ENCODE measurements at places on chromosomes 1 and 21. TPM values are rescaled to one million over a fixed set of nuclear protein-coding genes. Genes with fewer than 3 reads are reported as not detected.

The CENPF gene
- 0.94 TPM for polyA plus RNA-seq

The NT5C1A gene
- polyA plus RNA-seq = not detected

The PWP2 gene
- polyA plus RNA-seq = 7.7 TPM

The BLACAT1 gene
- not detected for polyA plus RNA-seq

The EFHD2 gene
- 90.0 TPM for polyA plus RNA-seq

The SLAMF6 gene
- polyA plus RNA-seq = 50.5 TPM

The UTS2 gene
- polyA plus RNA-seq = not detected

- DNase-seq = no peak
Measured at GRCh38 chr1:210573141-210573540, 244.4 kb downstream of the HHAT start.

DNA sequence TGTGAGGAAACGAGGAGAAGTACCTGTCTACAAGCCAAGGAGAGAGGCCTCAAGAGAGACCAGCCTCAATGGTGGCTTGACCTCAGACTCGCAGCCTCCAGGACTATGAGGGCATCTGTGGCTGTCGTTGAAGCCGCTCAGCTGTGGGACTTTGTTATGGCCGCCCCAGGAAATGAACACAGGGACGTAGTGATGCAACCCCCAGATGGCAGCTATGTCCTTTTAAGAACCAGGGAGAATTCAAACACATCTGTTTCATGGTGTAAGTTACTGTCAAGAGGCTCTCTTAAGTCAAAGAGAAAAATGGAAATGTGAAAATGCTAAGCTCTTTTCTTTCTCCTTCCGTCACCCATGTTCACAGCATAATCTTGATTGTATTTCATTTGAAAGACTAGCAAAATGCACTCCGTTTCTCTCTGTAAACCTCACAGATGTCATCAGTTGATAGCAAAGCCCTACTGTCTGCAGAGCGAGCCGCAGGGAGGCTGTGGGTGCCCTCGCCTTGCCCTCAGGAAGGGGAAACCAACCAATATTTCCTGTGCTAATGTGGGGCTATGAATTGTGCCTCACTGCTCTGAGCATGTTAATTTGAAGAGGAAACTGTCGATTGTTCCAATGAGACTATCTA, 21.3 kb downstream of the UBASH3A start:
- peak; percentile 56 for DNase-seq

DNA sequence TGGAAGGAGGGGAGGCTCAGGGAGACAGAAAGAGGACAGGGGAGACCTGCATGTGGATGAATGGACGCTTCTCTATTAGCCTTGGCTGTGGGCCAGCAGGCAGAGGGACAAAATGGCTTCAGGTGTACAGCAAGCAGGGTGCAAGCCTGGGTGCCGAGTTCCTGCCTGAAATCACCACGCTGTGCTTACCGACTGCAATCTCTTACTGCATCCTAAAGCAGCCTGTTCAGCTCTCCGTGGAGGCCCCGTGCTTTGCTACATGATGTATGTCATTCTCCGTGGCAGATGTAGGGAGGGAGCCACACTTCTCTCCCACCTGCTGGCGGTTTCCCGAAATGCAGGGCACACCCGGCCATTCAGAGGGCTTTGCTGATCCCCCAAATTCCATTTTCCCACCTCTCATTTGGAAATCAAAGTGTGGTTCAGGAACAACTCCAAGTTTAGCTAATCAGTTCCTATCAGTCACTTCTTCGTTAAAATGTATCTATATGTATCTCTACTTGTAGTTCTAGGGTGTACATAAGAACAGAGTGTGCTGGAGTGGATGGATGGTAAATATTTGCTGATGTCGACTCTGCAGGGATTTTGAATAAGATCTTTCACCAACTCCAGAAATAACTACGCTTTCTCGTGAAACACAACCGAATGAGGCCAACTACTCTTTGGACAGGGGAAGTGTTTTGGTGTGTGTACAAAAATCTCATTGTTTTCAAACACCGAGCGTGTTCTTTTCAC, 122.3 kb upstream of the BACE2 start:
- no peak for DNase-seq

GRCh38 chr1:178643831-178644230, 81.2 kb upstream of the RALGPS2 start:
- no peak for DNase-seq

GRCh38 chr1:35590476-35591040, 17.4 kb downstream of the TFAP2E start:
- DNase-seq = no peak

- DNase-seq = no peak
Measured at GRCh38 chr1:171116676-171117075, 26.0 kb downstream of the FMO3 start.

DNA sequence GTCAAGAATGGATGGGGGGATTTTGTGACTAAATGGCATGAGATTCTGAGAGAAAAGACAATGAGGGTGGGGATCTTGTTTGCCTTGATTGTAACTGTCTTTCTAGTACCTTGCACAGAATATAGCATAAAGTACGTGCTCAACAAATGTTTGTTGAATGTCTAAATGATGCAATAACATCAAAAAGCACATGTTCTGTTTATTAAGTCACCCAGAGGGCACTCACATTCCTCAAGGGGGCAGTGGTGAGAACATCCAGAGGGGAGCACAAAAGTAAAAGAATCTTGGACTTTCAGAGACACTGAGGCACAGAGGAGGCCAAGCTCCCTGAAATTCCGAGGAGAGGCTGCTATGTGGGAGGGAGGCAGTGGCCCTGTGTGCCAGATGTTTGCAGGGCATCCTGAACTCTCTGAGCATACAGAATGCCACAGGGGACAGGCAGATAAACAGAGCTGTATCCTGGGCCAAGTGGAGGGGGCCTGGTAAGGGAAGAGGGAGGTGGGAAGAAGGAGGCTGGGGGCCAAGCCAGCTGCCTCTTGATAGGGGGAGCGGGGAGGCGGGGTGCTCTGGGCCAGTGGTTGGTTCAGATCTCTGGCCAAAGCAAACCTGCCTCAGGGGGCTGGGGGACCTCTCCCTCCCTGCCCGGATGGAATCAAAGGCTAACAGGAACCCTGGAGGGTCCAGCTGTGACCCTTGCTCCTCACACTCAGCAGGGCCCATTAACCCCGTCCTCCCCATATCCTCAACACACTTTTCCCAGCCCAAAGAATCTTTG, 6.5 kb upstream of the ATP1A2 start:
- peak; percentile 52 for DNase-seq

- DNase-seq = peak; percentile 64
Measured at GRCh38 chr1:27136998-27137542, 17.9 kb downstream of the SLC9A1 start.

GRCh38 chr1:94050254-94050653, 70.7 kb downstream of the ABCA4 start:
- DNase-seq = no peak

GRCh38 chr1:86382878-86383277, 13.2 kb downstream of the ODF2L start:
- DNase-seq = no peak

- DNase-seq = peak; percentile 15
Measured at GRCh38 chr1:109639063-109639840, 16.6 kb upstream of the GSTM4 start.

DNA sequence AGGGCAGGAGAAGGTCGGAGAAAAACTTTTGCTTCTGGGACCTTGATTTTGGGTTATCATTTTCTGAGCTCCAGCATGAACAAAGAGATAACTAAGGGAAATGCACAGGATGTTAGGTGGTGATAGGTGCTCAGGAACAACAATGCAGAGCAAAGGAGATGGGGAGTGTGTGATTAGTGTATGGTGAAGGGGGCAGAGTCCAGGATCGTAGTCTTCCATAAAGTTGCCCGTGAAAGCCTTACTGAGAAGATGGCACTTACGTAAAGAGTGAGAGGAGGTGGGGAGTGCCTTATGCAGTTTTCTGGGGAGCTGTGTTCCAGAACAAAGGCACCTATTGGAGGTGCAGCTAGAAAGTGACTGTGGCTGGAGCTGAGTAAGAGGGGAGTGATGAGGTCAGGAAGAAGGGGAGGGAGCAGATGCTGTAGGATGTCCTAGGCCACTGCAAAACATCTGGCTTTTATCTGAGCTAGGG, 11.6 kb downstream of the KCNK1 start:
- DNase-seq = no peak

GRCh38 chr1:21289700-21290545, at the start of gene ECE1:
Gene ECE1, minus strand, starts transcription at chr1:21290463. Its CDS starts 49 bp downstream, at chr1:21290414.
- DNase-seq = peak; percentile 74

GRCh38 chr21:33334824-33335223, 10.1 kb downstream of the IFNAR1 start:
- no peak for DNase-seq

DNA sequence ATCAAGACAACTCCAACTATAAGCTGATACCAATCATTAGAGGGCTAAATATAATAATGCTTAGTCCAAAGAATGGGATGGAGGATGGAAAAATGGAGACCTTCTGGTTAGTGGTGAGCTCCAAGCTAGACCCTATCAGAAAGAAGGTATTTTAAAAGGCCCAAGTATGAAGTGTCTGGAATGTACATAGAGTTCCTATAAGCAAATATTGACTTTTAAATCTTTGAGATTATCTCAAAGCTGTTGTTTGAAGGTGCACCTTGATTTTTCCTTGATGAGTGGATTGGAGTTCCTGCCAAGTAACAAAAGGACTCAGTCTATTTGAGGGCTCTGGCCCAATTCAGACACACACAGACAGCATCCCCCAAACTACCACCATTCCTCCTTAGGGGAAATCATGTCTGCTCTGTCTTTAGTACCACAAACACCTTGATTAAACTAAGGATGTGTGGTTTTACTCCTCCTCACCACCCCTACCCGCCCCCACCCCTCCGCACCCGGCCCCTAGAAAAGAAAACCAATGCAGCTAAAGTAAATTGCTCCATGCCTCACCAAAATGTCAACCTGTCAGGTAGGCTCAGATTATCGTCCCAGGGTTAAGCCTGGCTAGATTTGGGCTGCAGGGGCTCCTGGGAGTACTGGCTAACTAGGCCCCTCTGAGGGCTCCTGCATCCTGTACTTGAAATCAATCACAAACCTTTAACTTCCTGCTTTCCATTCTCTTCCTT, 59.4 kb downstream of the CDC7 start:
- DNase-seq = no peak

DNA sequence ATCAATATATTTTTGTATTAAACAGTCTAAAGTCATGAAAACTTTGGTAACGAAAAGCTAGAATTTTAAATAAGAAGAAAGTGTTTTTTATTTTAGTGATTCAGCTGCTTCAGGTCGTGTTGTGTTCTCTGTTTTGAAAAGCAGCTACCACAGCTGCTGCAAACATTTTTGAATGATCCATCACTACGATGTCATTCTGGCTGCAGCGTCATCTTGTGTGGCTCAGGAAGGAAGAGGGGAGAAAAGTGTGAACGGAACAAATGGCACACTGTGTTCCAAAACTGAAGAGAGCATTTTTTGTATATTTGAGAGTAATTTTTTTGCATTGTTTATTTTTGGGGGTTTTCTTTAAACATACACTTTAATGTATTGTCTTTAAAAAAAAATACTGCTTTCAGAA, 323.0 kb upstream of the ADGRL2 start:
- no peak for DNase-seq

- no peak for DNase-seq
Measured at GRCh38 chr1:43284065-43284464, 1.3 kb downstream of the C1orf210 start.

DNA sequence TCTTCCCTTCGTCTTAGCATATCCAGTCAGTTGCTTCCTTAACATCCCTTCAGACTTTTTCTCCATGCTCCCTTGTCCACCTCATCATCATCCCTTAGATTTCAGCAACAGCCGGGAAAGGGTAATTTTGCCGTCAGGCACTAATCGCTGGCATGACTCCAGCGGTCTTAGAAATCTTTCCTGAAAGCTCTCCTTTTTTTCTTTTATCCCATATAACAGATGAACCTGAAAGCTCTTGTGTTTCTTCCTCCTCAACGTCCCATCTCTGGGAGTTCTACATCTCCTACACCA, 10.4 kb upstream of the BOLA1 start:
- DNase-seq = no peak

DNA sequence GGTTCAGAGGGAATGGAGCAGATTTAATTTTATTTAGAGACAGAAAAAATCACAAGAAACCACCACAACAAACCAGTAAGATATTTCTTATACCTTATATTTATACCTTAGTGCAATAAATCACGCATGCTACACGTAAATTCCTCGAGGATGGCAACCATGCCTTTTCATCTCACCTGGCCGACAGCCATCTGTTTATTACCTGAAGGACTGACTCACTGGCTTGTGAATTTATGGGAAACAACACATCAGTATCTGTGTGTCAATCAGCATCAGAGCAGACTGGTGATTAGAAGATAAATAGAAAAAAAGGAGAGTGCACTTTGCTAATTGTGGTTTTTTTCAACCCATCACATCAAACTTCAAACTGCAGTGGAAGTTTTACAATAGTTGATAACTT, 58.4 kb downstream of the S1PR1 start:
- DNase-seq = no peak

DNA sequence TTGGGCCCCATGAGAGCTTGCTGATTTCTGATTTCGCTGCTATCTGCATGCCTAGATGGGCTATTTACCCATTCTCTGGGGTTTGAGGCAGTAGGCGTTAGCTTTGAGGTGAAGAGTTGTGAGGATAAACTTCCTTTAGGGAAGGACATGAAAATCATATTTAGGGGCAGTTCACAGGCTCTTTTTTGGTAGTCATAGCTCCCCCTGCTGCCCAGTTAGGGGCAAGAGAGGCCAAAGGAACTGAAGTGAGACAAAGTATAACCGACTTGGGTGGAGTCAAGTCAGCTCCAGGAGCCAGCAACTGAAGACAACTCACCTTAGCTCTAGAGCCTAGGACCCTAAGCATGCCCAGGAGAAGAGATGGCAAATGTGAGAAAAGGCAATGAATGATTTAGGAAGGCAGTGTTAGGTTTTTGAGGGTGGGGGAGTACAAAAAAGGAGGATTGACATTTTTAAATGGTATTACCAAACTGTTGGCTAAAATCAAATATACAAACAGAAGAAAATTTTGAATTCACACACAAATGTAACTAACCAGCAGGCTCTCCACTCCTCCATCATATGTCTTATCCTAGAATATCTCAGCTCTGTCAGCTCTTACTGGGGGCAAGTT, 625.2 kb downstream of the LMO4 start:
- peak; percentile 80 for DNase-seq

DNA sequence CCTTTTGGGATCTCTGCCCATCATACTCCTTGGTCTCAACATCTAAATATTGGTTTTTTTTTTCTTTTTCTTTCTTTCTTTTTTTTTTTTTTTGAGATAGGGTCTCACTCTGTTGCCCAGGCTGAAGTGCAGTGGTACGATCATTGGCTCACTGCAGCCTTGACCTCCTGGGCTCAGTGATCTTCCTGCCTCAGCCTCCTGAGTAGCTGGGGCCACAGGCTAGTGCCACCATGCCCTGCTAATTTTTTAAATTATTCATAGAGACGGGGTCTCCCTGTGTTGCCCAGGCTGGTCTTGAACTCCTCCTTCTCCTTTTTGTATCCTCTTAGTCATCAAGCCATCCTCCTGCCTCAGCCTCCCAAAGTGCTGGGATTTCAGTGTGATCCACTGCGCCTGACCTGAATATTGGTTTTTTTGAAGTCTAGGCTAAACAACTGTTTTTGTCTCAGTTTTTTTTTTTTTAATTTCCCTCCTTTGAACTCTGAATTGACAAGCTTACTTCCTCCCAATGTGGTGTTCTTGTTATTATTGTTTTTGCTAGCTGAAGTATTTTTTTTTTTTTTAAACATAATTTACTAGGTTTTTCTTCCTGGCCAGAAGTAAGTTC, 30.9 kb downstream of the MAPKAPK2 start:
- DNase-seq = no peak

- DNase-seq = no peak
Measured at GRCh38 chr1:201127755-201128455, 921 bp upstream of the ASCL5 start.
